Trophoblast cell (in vitro differentiated cells and primary cell): ENCODE measurements at places on chromosomes 7 and 10.

GRCh38 chr10:122206471-122207065 is 64.5 kb upstream of the BTBD16 start:
- H3K27me3 ChIP-seq, result no peaks in the 10 kb centered on the region
- H3K4me1 ChIP-seq, result no peaks in the 10 kb centered on the region
- H3K4me3 ChIP-seq, result no peak overlapping the region
- peaks cover 5% of the 10 kb centered on the region for H3K36me3 ChIP-seq
- no peak for DNase-seq

GRCh38 chr7:143205560-143206293 is 16.1 kb upstream of the TAS2R40 start:
- no peak overlapping the region for H3K27ac ChIP-seq
- H3K36me3 ChIP-seq, result no peaks in the 10 kb centered on the region
- no peak overlapping the region for H3K4me3 ChIP-seq
- H3K27me3 ChIP-seq, result no peaks in the 10 kb centered on the region
- no peak for DNase-seq

DNA sequence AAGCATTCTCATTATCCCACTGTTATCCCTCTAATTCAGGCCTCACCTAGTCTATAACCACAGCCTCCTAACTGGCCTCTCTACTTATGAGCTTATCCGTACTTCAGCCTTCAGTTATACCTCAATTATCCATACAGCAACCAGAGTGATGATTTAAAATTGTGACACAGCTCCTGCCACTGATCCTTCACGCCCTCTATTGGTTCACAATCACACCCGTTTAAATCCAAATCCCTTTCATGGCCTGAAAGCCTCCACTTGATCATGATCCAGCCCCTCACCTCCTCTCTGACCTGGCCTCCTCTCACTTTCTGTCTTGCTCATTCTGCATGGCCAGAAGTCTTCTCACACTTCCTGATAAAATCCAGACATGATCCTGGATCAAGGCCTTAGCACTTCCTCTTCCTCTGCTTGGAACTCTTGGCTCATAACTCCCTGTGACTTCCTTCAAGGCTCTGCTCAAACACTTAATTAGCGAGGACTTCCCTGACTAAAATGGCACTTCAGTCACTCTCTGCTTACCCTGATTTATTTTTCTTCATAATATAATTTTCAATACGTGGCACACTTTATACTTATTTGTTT is 19.0 kb upstream of the TMEM26 start:
- H3K36me3 ChIP-seq, result no peaks in the 10 kb centered on the region
- no peak overlapping the region for H3K4me3 ChIP-seq
- no peak overlapping the region for H3K27ac ChIP-seq
- no peak for DNase-seq
- H3K27me3 ChIP-seq, result no peaks in the 10 kb centered on the region

DNA sequence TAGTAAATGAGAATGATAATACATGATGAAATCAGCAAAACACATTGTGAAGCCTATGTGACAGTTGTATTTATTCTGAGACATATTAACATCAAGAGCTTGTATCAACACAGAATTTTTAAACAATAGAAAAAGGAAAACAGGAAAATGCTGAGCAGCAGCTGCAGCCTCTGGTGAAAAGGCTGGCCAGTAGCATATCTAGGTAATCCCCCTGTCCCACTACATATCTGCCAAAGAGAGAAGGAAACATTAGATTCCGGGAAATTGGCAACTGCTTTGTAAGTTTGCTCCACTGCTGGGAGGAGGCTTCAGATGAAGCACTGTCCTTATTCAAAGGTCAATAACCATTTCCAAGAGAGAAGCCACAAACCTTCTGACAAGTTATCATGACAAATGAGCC is 89.4 kb downstream of the RALA start:
- no peaks in the 10 kb centered on the region for H3K27me3 ChIP-seq
- H3K4me3 ChIP-seq, result no peak overlapping the region
- DNase-seq, result no peak
- no peaks in the 10 kb centered on the region for H3K4me1 ChIP-seq
- no peak overlapping the region for H3K27ac ChIP-seq

GRCh38 chr10:69943292-69943820 is 109.3 kb upstream of the MACROH2A2 start:
- H3K4me3 ChIP-seq, result no peak overlapping the region
- H3K27me3 ChIP-seq, result no peaks in the 10 kb centered on the region
- H3K27ac ChIP-seq, result no peak overlapping the region

DNA sequence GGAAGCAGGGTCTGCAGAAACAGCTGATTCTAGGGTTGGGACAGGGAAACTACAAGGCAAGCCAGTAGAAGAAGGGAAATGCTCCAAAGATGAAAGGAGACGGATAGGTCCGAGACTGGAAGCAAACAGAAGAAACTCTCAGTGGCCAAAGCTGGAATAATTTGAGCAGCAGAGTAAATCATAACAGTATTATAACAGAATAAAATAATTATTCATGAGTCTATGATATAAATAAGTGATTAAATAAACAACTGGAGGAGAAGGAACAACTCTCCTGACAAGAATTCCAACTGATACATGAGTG is 27.6 kb downstream of the EZH2 start:
- H3K4me3 ChIP-seq, result no peak overlapping the region
- no peaks in the 10 kb centered on the region for H3K36me3 ChIP-seq
- H3K27me3 ChIP-seq, result no peaks in the 10 kb centered on the region

GRCh38 chr10:21368022-21368582 is 157.4 kb downstream of the SKIDA1 start:
- no peaks in the 10 kb centered on the region for H3K36me3 ChIP-seq
- H3K4me3 ChIP-seq, result no peak overlapping the region
- peak; percentile 62 for DNase-seq
- H3K4me1 ChIP-seq, result peaks cover 13% of the 10 kb centered on the region
- no peaks in the 10 kb centered on the region for H3K27me3 ChIP-seq

- no peak overlapping the region for H3K27ac ChIP-seq
- peak; percentile 30 for DNase-seq
- peaks cover 18% of the 10 kb centered on the region for H3K36me3 ChIP-seq
- H3K4me3 ChIP-seq, result no peak overlapping the region
- peaks cover 4% of the 10 kb centered on the region for H3K4me1 ChIP-seq
- H3K27me3 ChIP-seq, result no peaks in the 10 kb centered on the region
Observed at GRCh38 chr7:2247141-2247995, 5.3 kb downstream of the NUDT1 start.

GRCh38 chr7:98085674-98086073 is 21.0 kb upstream of the LMTK2 start:
- H3K36me3 ChIP-seq, result no peaks in the 10 kb centered on the region
- H3K4me3 ChIP-seq, result no peak overlapping the region
- no peak for DNase-seq
- H3K27me3 ChIP-seq, result no peaks in the 10 kb centered on the region

DNA sequence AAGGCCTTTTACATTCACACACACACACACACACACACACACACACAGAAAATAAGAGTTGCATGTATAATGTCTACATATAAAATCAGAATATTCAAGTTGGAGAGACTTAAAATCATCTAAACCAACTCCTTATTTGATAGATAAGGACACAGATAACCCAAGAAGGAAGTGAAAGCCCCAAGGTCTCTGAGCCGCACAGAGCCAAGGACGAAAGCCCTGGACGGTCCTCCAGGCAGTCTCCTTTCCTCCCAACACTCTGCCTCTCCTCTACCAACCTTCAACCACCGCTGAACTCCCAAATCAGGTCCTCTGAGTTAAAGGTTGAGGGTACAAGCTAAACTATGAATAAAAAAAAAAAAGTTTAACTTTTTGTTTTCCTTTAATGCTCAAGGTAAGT is 28.2 kb downstream of the UBE2H start:
- no peaks in the 10 kb centered on the region for H3K4me1 ChIP-seq
- no peaks in the 10 kb centered on the region for H3K27me3 ChIP-seq
- DNase-seq, result no peak
- no peak overlapping the region for H3K27ac ChIP-seq
- H3K4me3 ChIP-seq, result no peak overlapping the region

DNA sequence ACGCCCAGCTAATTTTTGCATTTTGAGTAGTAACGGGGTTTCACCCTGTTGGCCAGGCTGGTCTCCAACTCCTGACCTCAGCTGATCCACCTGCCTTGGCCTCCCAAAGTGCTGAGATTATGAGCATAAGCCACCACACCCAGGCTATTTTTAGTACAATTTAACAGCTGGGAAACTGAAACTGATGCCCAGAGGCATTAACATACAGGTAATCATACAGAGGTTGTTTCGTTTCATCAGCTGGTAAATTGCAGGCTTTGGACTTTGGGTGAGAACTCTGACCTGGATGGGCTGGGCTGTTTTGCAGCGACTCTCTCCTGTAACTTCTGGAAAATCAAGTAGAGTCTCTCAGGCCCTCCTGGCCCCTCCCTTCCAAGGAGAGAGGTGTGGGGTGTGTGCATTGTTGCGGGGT is 6.2 kb upstream of the ACHE start:
- DNase-seq, result peak; percentile 32
- H3K4me3 ChIP-seq, result no peak overlapping the region
- H3K27me3 ChIP-seq, result no peaks in the 10 kb centered on the region

GRCh38 chr10:127550861-127551260 is 1.8 kb downstream of the NPS start:
- H3K36me3 ChIP-seq, result no peaks in the 10 kb centered on the region
- H3K27ac ChIP-seq, result no peak overlapping the region
- no peaks in the 10 kb centered on the region for H3K4me1 ChIP-seq
- H3K4me3 ChIP-seq, result no peak overlapping the region
